ENCODE measurements at places on chromosomes 4 and X.

- DNase-seq, result no peak
Measured at GRCh38 chrX:118153270-118153669, 36.7 kb upstream of the KLHL13 start.

DNA sequence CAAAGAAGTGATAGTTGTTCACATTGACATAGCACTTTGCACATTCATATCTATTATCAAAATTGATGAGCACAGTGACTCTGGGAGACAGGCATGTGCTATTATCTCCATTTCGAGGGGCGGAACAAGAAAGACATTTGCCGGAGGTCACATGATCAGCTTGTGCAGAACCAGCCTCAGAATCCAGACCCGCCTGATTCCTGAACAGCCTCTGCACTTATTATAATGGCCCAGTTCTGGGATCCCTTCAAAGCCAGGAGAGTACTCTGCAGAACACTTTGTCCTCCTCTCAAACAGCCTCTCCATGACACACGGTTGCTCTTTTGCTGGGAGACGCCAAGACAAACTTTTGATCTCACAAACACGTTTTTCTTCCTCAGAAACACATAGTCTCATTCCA lies 48.4 kb downstream of the RWDD4 start:
- DNase-seq, result peak; percentile 27

GRCh38 chr4:8637456-8637984 lies 45.0 kb downstream of the CPZ start:
- no peak for DNase-seq

DNA sequence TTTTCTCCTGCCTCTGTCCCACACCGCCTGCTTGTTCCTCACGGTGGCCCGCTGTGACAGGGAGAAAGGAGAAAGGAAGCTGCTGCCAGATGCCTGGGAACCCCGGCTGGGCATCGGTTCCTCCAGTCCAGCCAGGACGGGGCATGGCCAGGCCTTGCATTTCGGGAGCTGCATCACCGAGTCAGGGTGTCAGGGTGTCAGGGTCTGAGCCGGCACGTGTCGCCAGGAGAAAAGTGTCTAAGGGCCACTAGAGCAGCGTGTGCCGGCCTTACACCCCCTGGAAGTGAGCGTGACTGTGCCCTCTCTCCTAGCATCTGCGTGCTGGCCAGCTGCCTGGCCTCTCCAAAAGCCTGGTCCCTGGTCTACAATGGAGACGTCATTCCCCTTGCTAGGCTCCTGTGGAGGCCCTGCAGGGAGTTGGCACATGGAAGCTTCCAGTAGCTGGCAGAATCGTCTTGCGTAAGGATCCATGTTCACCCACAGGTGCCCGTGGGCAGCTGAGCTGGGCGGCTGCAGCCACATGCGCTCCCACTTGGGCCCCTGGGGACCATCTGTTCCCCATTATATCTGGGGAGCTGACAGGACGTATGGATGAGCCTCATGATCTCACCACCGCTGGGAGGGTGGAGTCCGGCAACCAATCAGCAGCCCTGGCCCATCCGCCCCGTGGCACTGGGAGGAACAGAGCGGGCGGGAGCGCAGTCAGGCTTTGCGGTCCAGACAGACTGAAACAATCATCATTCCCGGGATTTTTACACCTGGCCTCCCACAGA lies 39.9 kb upstream of the HMX1 start:
- DNase-seq, result no peak

- DNase-seq, result no peak
Measured at GRCh38 chr4:171843456-171843855, 30.3 kb downstream of the GALNTL6 start.

DNA sequence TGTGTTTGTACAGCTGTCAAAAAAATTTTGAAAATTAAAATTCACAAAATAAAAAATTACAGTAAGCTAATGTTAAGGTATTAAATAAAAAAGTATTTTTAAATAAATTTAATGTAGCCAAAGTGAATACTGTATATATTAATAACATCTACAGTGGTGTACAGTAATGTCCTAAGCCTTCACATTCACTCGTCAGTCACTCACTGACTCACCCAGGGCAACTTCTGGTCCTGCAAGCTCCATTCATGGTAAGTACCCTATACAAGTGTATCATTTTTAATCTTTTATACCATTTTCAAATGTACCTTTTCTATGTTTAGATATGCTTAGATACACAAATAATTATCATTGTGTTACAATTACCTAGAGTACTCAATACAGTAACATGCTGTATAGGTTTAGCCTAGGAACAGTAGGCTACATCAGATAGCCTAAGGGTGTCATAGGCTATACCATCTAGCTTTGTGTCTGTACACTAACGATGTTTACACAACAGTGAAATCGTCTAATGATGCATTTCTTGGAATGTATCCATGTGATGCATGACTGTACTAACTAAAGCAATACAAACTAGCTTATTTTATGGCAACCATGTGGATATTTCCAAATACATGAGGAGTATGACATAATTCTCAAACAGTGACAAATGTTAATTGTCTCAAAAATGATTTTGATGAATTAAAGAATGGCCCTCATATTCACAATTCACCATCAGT lies 13.7 kb downstream of the DDX60 start:
- peak; percentile 21 for DNase-seq

DNA sequence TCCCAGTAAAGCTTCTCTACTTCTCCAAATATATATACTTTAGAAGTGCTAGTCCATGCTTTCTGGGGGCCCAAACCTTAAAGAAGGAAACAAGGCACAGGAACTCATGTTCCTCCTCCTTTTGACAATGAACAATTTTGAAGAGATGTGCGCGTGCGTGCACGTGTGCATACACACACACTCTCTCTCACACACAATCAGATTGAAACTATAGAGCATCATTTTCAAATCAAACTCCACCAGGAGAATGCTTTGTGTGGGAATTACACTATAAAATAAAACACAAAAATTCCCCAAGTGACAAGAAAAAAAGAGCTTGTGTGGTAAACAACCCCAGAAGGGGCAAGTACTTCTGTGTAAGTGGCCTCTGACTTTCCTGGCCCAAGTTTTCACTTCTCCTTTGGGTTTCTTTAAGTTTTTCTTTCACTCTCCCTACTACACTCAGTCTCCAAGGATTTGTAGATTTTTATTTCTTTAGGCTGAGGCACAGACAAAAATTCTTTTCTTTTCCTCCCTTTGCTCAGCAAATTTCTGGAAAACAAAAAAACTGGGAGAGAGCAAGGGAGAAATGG lies 46.6 kb upstream of the SHISA3 start:
- no peak for DNase-seq

- DNase-seq, result no peak
Measured at GRCh38 chr4:121811122-121811521, 10.0 kb downstream of the EXOSC9 start.

- DNase-seq, result no peak
Measured at GRCh38 chrX:41474726-41475100, 27.6 kb downstream of the NYX start.

DNA sequence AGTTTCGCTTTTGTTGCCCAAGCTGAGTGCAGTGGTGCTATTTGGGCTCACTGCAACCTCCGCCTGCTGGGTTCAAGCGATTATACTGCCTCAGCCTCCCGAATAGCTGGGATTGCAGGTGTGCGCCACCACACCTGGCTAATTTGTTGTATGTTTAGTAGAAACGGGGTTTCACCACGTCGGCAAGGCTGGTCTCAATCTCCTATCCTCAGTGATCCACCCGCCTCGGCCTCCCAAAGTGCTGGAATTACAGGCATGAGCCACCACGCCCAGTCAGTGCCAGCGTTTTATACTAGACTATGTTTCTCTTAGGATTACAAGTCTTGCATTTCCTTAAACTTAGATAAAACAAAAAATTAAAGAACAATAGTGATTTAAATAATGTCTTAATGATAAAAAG lies 13.0 kb downstream of the KLF3 start:
- DNase-seq, result no peak

DNA sequence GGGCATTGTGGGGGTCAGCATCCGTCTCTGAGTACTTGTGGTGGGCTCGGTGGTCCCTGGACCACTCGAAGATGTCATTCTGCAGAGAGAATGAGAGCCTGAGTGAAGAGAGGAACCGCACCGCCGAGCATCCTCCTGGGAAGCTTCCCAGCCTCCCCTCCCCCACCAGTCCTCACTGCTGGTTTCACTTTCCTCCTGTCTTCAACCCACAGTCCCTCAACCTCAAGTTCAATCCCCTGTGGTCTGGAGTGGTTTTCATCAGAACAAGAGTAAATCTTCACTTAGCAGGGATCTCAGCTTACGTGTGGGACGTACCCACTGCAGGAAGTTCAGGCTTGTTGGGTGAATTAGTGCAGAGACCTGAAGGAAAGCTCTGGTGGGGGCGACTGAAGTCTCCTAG lies 117.8 kb downstream of the SCD5 start:
- DNase-seq, result peak; percentile 36

Measured in choroid plexus epithelial cell (primary cell).